ENCODE measurements at places on chromosomes 6 and 20. TPM values are rescaled to one million over a fixed set of nuclear protein-coding genes. Genes with fewer than 3 reads are reported as not detected.

The ERVFRD-1 gene
- total RNA-seq: not detected

The NEDD9 gene
- 25.2 TPM for total RNA-seq

The SOBP gene
- total RNA-seq: 9.8 TPM

DNA sequence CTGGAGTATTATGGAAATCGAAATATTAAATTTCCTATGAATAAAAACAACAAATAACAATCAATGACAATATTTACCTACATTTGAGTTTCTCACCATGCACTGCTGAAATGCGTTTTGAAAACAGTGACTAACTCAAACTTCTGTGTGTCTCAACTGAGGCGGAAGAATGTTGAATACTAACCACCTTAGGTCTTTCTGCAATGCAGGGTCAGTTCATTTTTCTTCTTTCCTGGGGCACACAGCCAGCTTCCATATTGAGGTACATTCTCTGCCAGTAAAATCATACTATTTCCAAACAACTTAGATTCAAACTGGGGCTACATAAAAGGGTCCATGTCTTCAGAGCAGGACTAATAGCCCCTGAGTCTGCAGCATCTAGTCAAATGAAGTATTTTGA is 310.1 kb downstream of the UTRN start:
- no peaks in the 10 kb centered on the region for H3K27me3 ChIP-seq
- H3K4me3 ChIP-seq: no peak overlapping the region
- no peak overlapping the region for H3K27ac ChIP-seq

- DNase-seq: no peak
- H3K36me3 ChIP-seq: no peaks in the 10 kb centered on the region
- no peaks in the 10 kb centered on the region for H3K4me1 ChIP-seq
- no peak overlapping the region for H3K4me3 ChIP-seq
- H3K27me3 ChIP-seq: peaks cover 69% of the 10 kb centered on the region
These were observed 70.5 kb upstream of the SLCO4A1 start for GRCh38 chr20:62571669-62572344.

- no peak overlapping the region for H3K27ac ChIP-seq
- H3K4me3 ChIP-seq: no peak overlapping the region
- peak; percentile 74 for DNase-seq
- H3K27me3 ChIP-seq: no peaks in the 10 kb centered on the region
- no peaks in the 10 kb centered on the region for H3K4me1 ChIP-seq
- no peaks in the 10 kb centered on the region for H3K36me3 ChIP-seq
These were observed 159.5 kb upstream of the KHDRBS2 start for GRCh38 chr6:62445521-62445920.

DNA sequence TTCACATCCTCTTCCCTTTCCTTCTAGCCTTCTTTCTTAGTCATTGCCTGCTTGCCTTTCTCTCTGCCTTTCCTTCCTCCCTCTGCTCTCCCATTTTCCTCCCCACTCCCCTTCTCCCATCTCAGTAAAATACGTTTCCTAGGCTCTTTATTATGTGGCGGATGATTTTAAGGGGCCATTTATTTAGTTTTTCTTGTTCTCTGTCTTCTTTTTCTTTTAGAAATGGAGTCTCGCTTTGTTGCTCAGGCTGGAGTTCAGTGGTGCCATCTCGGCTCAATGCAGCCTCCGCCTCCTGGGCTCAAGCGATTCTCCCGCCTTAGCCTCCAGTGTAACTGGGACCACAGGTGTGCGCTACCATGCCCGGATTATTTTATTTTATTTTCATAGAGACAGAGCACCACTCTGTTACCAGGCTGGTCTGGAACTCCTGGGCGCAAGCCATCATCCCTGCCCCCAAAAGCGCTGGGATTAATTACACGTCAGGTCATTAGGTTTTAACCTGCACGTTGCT is 1.5 kb downstream of the MTHFD1L start:
- H3K27ac ChIP-seq: peak overlapping the region; percentile 94
- peak overlapping the region; percentile 87 for H3K4me3 ChIP-seq
- H3K4me1 ChIP-seq: peaks cover 29% of the 10 kb centered on the region
- H3K27me3 ChIP-seq: no peaks in the 10 kb centered on the region
- H3K36me3 ChIP-seq: no peaks in the 10 kb centered on the region

DNA sequence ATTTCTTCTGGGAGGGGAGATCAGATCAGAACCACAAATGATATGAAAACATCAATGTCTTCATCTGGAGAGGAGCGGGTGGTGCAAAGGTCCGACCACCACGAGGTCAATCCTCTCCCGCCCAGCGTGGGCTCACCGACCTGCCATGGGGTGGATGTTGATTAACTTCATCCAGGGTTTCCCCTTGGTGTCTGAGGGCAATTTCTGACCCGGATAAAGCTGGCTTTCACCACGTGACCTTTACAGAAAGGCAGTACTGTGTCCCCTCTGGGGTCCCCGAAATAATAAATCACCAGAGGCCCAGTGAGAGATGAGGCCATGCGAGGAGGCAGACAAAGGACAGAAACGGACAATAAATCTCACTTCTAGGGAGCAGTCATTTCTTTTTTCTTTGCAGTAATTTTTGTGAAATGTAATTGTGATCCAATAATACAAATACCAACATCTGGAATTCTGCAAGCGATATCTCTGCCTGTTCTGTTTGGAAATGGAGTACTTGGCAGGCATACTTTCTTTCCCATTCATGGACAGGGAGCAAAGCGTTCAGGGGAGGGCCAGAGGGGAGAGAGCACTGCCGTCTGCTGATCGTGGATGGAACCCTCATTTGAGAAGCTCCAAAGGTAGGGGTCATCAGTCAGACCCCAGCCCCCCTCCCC is 55.1 kb upstream of the APCDD1L start:
- peak overlapping the region; percentile 22 for H3K27ac ChIP-seq
- peak; percentile 46 for DNase-seq
- H3K4me3 ChIP-seq: no peak overlapping the region
- peaks cover 59% of the 10 kb centered on the region for H3K4me1 ChIP-seq

DNA sequence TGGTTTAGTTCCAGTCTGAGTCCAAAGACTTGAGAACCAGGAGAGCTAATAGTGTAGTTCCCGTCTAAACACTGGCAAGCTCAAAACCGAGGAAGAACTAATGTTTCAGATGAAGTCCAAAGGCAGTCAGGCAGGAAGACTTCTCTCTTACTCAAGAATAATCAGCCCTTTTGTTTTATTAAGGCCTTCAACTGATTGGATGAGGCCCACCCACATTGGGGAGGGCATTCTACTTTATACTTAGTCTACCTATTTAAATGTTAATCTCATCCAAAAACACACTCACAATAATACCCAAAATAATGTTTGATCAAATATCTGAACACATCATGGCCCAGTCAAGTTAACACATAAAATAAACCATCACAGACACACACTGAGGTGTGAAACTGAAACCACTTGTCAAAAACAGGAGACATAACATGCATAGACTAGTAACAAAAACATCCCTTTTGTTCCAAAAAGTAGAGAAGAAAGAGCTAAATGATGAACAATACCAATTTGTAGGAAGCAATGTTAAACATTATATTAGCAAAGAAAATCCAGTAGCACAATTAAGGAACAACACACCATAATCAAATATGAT is 50.2 kb upstream of the SENP6 start:
- no peaks in the 10 kb centered on the region for H3K36me3 ChIP-seq
- no peak overlapping the region for H3K27ac ChIP-seq
- peaks cover 2% of the 10 kb centered on the region for H3K27me3 ChIP-seq
- H3K4me1 ChIP-seq: peaks cover 4% of the 10 kb centered on the region

GRCh38 chr6:116349216-116349615 is 21.5 kb upstream of the DSE start:
- peaks cover 18% of the 10 kb centered on the region for H3K4me1 ChIP-seq
- no peak for DNase-seq
- peaks cover 4% of the 10 kb centered on the region for H3K36me3 ChIP-seq
- H3K27ac ChIP-seq: no peak overlapping the region
- no peak overlapping the region for H3K4me3 ChIP-seq

DNA sequence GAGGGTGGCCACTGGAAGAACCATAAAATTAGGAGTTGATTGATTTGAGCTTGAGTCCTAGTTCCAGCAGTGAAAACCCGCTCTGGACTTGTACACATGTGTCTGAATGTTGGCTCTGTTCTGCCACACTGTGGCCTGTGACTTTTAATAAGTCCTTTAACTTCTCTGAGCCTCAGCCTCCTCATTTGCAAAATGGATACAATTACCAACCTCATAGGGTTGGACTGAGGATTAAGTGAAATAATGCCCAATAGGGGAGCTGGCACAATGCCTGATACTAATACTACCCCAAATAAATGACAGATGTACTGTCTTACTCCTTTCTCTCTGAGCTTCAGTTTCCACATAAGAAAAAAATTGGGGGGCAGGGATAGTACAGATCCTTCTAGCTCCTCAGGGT is 92.6 kb upstream of the RIPOR2 start:
- no peaks in the 10 kb centered on the region for H3K27me3 ChIP-seq
- H3K36me3 ChIP-seq: no peaks in the 10 kb centered on the region
- H3K4me1 ChIP-seq: peaks cover 4% of the 10 kb centered on the region
- no peak overlapping the region for H3K27ac ChIP-seq
- no peak for DNase-seq
